ENCODE measurements at places on chromosomes 16 and 17.

- DNase-seq = no peak
These were observed 2.4 kb downstream of the APOBR start for GRCh38 chr16:28496844-28497243.

GRCh38 chr16:57081744-57082143, 10.6 kb upstream of the CPNE2 start:
- DNase-seq = no peak

DNA sequence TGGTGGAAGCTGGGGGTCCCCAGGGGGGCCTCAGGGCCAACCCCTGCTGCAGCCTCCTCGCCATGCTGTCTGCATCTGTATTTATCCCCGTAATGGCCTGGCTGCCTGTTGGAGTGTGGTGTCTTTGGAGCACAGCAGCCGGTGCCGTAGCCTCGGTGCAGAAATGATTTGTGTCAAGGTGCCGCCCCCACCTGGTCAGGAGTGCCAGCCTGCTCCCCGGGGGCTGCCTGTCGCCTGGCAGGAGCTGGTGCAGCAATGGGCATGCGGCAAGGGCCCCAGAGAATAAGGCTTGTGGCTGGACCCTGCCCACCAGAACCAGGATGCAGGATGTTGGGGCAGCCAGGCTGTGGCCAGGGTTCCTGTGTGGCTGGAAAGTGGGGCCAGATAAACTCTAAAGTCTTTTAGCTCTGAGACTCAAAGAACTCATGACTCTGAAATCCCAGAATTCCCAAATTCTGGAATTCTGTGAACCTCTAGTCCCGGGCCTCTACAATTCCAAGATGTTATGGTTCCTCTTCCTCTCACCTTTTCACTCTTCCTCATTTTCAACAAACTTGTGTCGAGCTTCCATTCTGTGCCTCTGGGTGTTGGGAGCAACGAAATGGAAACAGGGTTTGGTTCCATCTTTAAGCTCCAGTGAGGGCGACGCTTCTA, 5.9 kb downstream of the CPNE2 start:
- no peak for DNase-seq

- no peak for DNase-seq
These were observed 60.6 kb downstream of the AIPL1 start for GRCh38 chr17:6374271-6374691.

DNA sequence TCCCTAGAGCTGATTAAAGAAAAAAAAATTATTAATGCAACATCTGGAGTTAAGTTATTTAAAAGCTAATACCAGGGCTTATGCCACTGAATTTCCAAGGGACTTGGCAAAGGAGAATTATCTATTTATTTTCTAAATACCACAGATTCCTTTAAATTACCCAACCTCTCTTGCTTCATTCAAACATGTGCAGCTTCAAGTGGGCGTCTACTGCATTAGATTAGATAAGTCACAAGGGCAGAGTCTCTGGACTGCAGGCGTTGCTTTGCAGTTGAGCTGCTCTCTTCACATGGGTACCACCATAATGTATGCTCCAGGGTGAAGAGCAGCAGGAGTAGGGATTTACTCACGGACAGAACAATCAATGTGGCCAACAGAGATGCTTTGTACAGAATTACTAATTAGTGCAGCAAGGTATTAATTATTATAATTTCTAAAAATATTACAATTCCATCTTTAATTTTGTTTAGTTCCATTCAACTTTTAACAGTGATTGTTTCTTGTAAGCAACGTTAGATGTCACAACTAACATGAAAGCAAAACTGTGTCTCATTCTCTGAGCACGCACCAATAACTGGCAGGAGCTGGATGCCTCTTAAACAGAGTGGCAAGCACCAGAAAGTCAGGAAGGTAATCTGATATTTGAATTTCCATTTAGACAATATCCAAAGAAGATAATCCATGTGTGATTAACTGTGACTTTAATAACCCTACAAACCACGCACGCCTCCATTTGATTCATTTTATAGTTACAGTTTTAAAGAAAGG, 214.2 kb downstream of the STX8 start:
- no peak for DNase-seq

GRCh38 chr16:54501797-54502196, 215.2 kb upstream of the IRX3 start:
- no peak for DNase-seq

- peak; percentile 22 for DNase-seq
These were observed 10.3 kb downstream of the CDRT4 start for GRCh38 chr17:15456972-15457722.

DNA sequence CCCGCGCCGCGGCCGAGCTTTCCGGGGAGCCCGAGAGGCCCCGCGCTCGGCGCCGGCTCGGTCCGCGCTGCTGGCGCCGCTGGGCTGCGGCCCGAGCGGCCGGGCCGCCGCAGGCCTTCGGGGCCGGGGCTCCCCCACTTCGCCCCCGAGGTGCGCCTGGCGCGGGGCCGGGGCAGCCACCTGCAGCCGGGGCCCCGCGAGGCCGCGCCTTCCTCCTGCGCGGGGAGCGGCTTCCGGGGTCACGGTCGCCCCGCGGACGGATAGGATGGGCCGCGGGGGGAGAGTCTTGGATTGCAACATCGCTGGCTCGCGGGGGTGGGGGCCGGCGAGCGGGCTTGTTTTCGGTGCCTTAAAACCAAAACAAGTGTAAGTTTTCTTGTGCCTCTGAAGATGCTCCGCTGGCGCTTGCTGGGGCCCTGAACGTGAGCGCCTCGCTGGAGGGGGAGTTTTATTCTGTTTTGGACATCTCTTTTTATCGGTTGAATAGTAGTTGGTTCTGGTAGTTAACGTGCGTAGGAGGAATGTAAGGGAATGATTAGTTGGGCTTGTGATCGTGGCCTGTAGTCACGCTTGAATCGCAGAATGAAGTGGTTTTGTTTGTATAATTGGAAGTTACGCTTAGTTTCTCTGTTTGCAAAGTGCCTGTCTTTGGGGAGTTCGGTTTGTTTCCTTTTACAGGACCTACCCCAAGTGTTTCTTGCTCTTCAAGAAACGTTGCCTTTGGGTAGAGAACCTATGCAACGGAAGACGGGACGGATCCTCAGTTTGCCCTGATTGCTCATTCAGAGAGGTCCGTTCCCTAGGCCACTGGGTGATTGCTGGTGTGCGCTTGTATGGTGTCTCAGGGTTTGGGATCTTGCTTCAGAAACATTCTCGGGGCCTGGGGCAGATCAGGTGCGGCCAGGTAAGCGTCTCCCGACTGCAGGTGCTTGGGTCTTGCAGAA, 724 bp downstream of the UBE2I start:
- DNase-seq = no peak

DNA sequence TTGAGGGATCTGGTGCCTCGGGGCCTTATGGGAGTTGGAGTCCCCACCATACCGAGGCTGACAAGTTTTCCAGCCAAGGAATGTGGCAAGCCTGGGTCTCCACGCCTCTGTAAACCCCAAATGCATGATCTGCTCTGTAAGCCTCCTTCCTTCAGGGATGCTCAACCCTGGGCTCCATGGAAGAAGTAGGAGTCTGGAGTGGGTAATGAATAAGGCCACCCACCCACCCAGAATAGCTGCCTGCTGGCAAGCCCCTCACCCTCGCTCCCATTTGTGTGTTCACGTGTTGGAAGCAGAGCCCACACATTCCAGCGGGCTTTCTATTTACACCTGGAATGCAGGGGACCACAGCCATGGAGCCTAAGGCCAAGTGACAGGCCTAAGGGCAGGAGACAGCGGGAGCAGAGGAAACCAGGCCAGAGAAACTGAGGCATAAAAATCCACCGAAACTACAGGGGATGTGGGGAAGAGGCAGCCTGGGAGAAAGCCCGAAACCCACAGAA, 4.4 kb downstream of the DLG4 start:
- DNase-seq = no peak

DNA sequence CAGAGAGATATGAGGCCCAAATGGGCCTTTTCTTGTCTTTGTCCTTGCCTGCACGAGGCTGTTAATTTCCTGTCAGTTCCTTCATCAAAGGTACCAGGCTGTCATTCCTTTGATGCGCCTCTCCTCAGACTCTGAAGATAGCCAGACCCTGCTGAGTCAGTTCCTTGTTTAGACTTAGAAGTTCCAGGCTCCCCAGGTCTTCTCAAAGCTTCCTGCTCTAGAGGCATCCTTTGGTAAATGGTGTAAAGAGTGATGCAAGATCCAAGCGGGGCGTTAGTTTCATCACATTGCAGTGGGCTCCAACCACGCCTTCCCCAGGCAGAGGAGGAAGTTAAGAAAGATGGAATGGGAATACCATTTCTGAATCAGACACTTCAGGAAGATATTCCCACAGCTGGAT, 4.0 kb upstream of the CDH11 start:
- DNase-seq = no peak

- no peak for DNase-seq
These were observed 38.4 kb downstream of the HNF1B start for GRCh38 chr17:37706446-37706845.

DNA sequence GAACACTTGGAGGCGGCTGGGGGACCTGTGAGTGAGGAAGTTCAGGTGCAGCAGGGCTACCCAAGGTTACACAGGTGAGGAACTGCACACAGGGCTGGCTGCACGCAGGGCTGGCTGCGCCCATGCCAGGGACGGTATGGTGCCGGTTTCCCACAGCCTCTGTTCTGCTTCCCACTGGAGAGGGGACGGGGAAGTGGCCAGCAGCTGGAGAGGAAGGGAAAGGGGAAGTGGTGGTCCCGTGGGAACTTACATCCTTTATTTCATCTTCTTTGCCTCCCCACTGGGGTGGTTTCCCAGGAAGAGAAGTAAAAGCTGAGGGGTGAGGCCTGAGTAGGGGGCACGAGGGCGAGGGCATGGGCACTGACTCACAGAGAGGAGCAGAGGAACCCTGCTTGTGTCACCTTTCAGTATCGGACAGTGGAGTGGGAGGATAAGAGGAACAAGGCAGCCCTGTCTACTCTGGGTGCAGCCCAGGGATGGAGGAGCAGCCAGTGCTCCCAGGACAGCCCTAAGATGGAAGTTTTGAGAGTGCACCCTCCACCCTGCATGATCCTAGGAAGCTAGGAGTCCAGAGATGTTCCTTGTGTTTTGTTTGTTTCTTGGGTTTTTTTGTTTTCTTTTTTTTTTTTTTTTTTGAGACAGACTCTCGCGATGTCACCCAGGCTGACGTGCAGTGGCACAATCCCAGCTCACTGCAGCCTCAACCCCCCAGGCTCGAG, 25.5 kb upstream of the CDH1 start:
- DNase-seq = no peak

DNA sequence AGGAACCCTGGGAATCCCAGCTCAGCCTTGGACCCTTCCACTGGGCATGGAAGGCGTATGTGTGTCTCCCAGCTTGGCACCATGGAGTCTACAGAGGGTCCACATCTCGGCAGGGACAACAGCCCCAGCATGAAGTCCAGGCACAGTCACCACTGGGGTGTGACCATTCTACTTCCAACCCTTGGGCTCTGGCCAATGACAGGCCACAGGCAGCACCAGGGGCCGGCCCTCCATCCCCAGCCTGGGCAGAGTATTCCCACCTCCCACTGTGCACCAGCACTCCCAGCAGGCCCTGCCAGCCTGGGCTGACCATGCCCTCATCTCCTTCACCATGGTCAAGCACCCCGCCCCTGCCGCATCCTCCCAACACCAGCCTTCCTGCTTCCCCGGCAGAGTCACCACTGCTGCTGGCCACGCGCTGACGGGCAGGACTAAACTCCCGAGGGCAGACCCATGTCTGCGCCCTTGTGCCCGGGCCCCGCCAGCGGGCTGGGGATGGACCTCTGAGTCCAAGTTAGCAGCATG, 9.5 kb upstream of the PPP1R27 start:
- no peak for DNase-seq

GRCh38 chr17:12591021-12591735, 74.5 kb upstream of the MYOCD start:
- DNase-seq = no peak

GRCh38 chr16:85631230-85631629, 18.1 kb downstream of the GSE1 start:
- no peak for DNase-seq

- no peak for DNase-seq
These were observed 21.1 kb upstream of the TFAP4 start for GRCh38 chr16:4293822-4294457.

DNA sequence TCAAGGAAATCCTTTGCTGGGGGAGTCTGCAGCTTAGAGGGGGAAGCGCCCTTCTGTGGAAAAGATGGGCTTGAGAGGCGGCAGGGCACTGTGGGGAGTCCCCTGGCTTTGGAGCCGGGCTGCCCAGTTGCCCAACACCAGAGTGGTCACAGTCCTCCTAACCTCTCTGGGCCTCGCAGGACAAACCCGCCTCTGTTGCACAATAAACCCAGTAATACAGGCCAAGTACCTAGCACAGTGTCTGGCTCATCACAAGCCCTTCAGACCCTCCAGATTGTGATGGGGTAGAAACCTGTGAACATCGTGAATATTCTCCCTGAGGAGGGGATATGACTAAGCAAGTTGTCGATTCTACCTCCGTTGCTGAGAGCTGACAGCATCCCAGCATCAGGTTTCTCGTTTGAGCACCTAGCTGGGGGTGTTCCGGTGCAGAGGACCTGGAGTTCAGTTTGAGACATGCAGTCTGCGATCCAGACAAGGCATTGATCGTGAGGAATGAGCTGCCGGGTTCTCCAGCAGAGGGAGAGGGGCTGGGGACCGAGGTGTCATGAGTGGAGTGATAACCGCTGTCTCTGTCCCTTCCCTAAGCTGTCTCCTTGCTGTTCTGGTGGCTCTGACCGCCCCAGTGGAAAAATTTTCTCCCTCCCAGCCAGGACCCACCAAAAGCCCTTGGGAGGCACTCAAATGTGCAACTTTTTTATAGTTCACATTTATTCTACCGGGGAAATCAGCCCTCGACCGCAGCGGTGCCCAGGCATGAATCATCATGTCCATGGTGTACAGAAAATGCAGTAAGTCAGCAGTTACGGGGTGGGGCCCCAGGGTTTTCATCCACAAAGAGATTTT, 161.9 kb downstream of the WSCD1 start:
- DNase-seq = no peak

DNA sequence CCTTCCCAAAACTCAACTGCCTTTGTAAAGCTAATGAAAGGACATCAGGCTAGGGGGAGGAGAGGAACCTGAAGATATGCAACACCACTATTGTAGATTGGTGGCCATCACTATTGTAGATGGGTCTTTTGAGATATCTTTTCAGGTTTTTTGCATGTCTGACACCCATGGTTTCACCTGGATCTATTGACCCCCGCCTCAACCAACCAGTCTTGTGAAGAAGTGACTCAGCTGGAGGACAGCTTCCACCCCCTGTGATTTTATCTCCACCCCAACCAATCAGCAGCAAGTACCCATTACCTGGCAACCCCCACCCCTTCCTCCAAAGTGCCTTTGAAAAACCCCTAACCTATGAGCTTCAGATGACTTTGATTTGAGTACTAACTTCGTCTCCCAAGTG, 382.6 kb upstream of the GOT2 start:
- DNase-seq = no peak

GRCh38 chr16:9499941-9500593, 408.6 kb downstream of the HAPSTR1 start:
- DNase-seq = no peak
